ENCODE measurements at places on chromosomes 7 and 10.

DNA sequence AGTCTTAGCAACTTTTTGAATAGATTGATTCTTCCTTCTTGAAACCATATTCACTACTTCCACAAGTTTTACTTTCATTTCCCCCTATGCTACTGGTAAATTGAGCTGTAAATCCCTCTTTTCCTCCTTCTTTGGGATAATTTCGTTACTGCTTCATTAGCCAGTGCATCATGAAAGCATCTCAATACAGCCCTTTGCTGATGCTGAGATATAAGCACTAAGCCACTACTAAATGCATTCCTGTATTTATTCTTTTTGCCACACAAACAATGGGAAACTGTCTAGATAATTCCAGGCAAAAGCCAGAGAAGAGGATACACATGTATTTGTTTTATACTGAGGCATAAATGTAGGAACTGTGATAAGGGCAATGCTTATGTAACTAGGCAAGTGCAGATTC is 313.9 kb downstream of the NXPH1 start:
- DNase-seq, result no peak

GRCh38 chr7:16431646-16432424 is 10.5 kb upstream of the CRPPA start:
- peak; percentile 21 for DNase-seq

GRCh38 chr10:30282221-30282620 is 66.9 kb downstream of the MTPAP start:
- DNase-seq, result no peak

GRCh38 chr7:106609416-106609815 is 51.5 kb downstream of the CCDC71L start:
- no peak for DNase-seq

GRCh38 chr7:94481279-94481678 is 28.3 kb upstream of the CASD1 start:
- DNase-seq, result no peak

GRCh38 chr10:111207500-111207899 is 130.7 kb downstream of the ADRA2A start:
- DNase-seq, result no peak

DNA sequence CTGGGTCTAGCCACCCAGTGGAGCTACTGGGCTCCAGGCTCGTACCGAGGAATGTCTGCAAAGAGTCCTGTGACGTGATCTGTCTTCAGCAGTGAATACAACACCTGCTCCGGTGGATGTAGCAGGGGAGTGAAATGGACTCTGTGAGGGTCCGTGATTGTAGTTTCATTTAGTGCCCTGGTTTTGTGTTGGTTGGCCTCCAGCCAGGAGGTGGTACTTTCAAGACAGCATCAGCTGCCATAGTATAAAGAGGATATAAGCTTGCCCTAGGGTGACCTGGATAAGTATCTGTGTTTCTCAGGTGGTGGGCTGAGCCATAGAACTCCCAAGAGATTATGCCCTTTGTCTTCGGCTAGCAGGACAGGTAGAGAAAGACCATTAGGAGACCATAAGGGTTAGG is 24.6 kb upstream of the WNT2 start:
- no peak for DNase-seq

DNA sequence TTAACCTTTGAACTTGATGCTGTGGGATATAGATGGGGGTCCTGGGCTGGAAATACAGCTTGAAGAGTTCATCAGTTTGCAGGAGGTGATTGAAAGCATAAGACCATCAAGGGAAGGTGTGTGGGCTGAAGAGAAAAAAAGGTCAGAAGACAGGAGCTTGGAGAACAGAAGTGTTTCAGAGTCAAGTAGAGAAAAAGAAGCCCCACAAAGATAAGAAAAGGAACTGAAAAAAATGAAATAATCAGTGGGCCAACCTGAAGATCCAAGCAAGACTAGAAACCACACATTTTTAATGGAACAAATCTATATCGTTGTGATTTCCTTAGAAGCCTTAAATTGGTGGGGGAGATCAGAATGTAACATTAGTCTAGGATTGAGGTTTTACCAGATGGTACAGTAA is 22.5 kb downstream of the ZEB1 start:
- DNase-seq, result no peak

- no peak for DNase-seq
Observed at GRCh38 chr7:15780271-15780670, 93.8 kb upstream of the MEOX2 start.

- DNase-seq, result no peak
Observed at GRCh38 chr7:149444287-149444686, 16.6 kb downstream of the ZNF777 start.

DNA sequence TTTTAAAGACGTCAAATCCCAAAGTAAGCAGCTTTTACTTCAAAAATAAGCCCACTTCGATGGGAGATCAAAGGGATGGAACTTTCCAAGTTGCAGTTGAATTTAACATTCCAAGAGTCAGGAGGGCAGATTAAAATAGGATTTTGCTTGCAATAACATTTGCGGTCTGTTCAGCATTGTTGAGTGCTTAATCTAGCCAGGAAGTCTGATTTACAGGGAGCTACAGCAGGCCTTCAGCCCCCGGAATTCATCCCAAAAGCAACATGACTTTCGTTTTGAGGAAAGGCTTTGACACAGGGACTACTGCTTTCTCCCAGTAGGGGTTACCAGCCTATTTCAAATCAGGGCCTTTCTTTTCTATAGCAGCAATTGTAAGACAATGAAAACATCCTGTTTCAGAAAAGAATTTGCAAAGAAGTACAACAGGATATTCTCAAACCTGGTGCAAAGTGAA is 279.6 kb upstream of the PITRM1 start:
- no peak for DNase-seq

GRCh38 chr10:121662945-121663917 is 65.0 kb upstream of the FGFR2 start:
- DNase-seq, result no peak

DNA sequence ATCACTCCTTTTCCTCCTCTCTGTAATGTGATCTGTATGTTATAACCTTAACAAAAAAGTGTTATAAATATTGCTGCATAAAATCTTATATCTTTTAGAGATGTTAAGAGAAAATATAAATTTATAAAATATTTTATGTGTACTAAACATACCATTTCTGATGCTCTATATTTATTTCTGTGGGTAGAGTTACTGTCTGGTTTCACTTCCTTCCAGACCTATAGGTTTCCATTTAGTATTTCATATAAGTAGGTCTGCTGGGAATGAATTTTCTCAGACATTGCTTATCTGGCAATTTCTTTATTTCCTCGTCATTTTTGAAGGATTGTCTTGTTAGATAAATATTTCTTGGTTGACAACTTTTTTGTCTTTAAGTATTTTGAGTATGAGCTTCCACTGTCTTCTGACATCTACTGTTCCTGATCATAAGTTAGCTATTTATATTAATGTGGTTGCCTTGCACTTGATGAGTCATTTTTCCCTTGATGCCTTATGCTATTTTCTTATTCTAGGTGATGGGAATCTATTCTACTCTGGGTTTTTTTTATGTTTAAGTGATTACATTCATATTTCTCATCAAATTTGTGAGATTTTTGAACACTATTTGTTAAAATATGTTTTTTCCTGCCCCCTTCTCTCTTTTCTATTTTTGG is 11.2 kb upstream of the THSD7A start:
- no peak for DNase-seq

DNA sequence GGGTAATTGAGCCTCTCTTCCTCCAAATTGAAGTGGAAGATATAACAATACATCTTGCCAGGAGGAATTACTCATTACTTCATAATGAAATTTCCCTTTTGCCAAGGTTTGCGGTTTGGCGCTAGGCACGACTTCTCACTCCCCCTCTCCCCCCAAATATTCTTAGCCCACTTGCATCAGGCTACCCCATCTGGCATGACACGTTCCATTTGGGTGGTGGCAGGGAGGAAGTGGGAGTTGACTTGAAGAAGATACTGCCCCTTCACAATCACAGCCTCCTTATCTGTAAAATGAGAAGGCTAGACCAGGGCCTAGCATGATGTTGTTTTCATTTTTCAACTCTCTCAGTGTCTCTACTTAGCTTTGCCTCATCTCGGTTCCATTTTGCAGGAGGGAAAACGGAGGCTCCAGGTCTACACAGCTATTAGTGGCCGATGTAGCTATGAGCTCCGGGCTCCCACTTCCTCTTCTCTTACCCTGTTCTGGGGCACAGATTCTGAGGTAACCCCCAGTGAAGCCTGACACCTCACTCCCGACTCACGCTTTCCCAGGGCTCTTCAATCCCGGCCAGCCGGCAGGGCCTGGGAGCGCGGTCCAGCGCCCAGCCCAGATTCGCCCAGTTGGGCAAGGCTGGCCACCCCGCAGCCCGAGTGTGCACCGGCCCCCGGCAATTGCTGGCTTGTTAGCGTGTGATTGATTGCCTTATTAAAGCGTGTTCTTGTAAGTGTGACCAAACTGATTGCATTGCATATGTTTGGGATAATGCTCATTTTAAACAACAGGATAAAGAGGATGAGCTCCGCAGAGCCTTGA is 6.5 kb downstream of the EVX1 start:
- DNase-seq, result no peak

DNA sequence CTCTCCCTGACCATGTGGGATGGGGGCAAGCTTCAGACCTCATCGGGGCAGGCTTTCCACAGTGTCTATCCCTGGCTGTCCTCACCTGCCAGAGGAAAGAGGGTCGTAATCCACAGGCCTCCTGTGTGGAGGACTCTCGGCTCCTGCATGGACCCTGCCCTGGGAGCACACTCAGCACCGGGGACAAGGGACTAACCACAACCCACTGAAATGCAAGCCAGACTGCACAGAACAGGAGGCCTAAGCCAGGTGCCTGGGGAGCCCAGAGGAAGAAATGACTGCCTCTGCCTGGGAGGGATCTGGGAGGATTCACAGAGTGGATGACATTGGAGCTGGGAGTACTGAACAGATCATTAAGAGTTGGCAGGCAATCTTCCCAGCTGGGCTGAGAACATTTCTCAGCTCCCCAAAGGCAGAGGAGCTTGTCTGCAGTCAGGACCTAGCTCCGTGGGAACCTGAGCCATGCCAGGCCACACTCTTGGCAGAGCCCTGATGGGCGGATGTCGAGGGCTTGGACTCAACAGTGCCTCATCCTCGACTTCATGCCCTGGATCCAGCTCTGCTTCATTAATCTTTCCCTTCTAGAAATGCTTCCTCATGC is 213.4 kb downstream of the USP6NL start:
- DNase-seq, result no peak

- no peak for DNase-seq
Observed at GRCh38 chr7:131112431-131112830, 215.2 kb upstream of the MKLN1 start.

DNA sequence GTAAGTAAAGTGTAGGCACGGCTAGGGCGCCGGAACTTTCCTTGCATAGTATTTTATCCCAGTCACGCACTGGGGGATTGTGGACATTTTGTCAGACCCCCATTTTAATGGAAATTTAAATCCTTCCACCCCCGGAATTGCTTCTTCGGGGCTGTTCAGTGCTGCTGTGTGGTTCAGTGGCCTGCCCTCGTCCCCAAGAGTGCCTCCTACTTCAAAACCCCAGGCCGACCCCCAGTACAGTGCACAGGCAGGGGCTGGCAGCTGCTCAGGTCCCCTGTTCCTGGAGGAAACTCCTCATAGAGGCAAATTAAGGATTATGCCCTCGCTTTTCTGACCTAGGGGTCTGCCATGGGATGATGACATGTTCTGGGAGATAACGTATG is 94.5 kb downstream of the PTPRE start:
- no peak for DNase-seq

GRCh38 chr10:12941966-12942365 is 59.5 kb downstream of the CCDC3 start:
- no peak for DNase-seq

GRCh38 chr7:151382079-151382885 is 27.6 kb downstream of the WDR86 start:
- no peak for DNase-seq

- no peak for DNase-seq
Observed at GRCh38 chr10:77207828-77208185, 429.8 kb downstream of the KCNMA1 start.

- no peak for DNase-seq
Observed at GRCh38 chr7:7706101-7706511, 12.3 kb downstream of the RPA3 start.

DNA sequence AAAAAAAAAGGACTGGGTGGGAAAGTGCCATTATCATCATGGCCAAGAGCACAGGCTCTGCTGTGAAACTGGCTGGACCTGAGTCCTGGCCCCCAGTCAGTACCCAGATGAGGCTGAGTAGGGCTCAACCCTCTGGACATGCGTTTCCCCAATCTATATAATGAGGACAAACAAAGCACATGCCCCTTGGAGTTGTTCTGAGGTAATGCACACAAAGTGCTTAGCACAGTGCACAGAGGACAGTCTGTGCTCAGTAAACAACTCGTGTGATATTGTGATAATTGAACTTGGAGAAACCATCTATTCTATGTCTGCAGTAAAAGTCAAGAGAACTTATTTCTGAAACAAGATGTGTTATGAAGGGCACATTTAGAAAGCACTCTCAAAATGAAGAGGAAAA is 138.8 kb downstream of the KCNMA1 start:
- DNase-seq, result no peak

GRCh38 chr10:88270871-88271713 is 312.0 kb downstream of the RNLS start:
- DNase-seq, result no peak

- no peak for DNase-seq
Observed at GRCh38 chr10:30902621-30903396, 128.9 kb downstream of the ZNF438 start.

DNA sequence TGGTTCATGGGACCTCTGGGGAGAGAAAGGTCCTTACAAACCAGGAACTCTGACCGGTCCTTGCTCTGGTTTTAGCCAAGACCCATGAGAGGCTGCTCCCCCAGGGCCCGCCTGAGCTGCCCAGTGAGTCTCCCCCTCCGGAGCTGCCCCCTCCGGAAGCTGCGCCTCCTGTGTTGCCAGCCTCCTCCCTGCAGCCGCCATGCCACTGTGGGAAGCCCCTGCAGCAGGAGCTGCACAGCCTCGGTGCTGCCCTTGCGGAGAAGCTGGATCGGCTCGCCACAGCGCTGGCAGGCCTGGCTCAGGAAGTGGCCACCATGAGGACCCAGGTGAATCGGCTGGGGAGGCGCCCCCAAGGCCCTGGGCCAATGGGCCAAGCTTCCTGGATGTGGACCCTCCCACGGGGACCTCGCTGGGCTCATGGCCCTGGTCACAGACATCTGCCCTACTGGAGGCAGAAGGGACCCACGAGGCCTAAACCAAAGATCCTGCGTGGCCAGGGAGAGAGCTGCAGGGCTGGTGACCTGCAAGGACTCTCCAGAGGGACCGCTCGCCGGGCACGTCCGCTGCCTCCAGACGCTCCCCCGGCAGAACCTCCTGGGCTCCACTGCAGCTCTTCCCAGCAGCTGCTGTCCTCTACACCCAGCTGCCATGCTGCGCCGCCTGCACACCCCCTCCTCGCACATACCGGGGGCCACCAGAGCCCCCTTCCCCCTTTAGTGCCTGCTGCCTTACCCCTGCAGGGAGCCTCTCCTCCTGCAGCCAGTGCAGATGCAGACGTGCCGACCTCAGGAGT is 40.1 kb downstream of the ZNF467 start:
- DNase-seq, result no peak

DNA sequence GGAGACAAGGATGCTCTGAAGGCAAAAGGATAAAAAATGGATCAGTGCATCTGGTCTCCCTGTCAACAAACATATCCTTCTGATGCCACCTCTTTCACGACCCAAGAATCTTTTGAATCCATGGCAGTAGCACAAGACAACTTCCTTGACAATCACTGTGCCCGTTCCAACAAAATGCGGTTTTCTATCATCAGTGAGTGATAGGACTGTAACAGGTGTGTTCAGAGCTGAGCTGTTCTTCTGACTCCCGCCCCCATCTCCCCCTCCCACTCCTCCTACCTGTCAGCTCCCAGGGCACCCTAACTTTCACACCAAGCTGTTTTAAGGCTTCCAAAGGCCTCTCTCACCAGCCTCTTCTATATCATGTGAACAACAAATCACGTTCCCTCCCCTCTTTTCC is 74.8 kb downstream of the PARD3 start:
- DNase-seq, result no peak
